ENCODE measurements at places on chromosomes 16 and 17.

GRCh38 chr16:64133366-64133765, 988.5 kb downstream of the CDH11 start:
- DNase-seq = no peak

DNA sequence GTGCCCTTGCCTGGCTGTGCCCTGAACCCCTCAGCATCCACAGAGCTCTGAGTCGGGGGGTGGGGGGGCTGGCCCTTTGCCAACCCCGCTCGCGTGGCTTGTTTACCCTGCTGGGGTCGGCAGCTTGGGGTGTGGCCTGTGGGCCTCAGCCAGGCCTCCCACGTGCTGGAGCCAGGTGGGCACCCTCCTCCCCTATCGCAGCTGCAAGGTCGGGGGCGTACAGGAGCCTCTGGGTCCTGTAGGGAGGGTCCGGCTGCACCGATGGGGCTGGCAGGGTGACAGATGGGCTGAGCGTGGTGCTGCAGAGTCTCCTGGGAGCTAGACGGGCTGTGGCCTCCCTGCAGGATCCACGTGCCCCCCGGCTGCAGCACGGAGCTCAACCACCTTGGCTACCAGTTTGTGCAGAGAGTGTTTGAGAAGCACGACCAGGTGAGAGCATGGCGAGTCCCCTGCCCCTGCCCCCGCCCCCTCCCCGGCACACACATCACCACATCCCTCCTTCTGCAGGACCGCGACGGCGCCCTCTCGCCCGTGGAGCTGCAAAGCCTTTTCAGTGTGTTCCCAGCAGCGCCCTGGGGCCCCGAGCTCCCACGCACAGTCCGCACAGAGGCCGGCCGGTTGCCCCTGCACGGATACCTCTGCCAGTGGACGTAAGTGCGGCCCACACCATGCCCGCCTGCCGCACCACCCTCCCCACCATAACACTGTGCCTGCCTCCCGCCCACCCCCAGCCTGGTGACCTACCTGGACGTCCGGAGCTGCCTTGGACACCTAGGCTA, 3.6 kb downstream of the RHOT2 start:
- DNase-seq = no peak

DNA sequence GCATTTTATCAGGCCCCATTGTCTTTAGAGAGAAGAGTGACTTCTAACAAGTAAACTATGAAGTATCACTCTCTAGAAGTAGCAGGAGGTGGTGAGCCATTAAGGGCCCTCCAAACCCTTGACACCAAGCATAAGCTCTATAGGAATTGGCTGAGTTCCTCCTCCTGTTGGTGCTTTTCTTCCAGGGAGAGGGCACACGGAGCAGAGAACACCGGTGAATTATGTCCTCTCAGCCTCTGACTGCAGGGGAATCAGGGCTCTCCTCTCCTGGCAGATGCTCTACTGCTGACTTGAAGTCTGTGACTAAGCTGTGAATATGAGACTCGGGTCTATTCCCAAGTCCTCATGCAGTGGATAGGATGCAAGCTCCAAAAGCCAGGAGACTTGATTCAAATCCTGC, 32.3 kb downstream of the CHD9 start:
- no peak for DNase-seq

- DNase-seq = no peak
These were observed 675.7 kb downstream of the WWOX start for GRCh38 chr16:78775161-78775561.

- peak; percentile 59 for DNase-seq
These were observed 2.7 kb downstream of the ZFPM1 start for GRCh38 chr16:88455610-88456355.

GRCh38 chr16:24728891-24729242, 584 bp upstream of the TNRC6A start:
- no peak for DNase-seq

DNA sequence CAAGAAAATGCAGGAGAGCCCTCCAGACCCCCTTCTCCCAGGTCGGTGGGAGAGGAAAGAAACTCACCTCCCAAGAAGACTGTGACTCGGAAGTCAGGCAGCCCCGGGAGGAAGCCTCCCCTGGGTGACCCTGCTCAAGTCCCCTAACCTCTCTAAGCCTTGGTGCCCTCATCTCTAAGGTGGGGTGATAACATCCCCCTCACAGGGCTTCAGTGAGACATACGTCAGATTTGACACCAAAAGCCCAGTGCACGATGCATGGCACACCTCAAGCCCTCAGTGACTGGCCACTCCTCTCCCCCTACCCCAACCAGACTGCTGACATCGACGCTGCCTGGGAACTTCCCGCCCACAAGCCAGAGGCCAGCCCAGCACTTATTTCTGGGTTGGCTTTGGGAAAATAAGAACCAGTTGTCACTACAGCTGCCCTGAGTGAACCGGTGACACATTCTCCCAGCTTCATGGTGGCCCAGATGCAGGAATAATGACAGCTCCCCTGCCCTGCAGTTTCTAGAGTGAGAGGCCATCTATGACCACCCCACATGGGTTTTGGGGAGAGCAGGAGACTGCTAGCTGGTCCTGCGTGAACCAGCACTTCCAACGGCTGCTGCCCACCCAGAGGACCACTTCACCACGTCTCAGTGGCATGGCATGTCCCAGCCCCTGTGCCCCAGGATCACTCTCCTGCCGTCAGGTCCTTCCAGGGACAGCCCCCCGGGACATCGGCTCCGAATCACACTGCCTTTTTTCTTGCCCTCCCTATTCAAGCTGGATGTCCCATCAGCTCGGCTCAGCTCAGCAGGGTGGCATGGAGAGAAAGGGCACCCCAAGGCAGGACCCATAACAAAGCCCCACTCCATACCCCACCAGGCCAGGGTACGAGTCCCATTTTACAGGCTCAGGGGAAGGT, 9.5 kb downstream of the KNOP1 start:
- DNase-seq = no peak

DNA sequence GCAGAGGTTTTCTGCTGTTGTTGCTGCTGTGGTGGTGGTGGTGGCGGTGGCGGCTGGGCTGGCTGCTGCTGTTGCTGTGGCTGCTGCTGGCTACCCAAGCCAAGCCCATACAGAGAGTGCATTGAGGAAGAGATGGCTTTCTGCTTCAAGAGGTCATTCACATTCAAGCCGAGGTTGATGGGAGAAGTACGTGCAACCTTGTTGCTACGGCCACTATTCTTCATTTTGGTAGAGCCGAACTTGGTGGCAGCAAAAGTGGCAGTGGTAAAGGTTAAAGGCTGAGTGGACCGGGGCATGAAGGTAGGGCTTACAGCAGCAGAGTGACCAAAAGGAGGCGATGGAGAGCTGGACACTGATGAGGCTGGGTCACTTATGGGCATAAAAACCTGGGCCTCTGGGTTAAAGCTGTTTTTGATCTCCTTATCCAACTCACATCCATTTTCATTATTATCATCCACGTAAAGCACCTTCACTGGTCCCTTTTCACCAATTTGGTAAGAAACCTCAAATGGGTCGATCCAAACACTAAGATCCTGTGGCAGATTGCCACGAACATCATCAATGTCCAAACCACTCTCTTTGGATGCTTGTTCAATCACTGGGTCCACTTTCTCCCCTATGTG, 2.8 kb downstream of the TOB1 start:
- peak; percentile 39 for DNase-seq

- DNase-seq = no peak
These were observed 8.4 kb upstream of the CDRT4 start for GRCh38 chr17:15475631-15476354.

- no peak for DNase-seq
These were observed 625.6 kb downstream of the TMEM114 start for GRCh38 chr16:7964744-7965143.

DNA sequence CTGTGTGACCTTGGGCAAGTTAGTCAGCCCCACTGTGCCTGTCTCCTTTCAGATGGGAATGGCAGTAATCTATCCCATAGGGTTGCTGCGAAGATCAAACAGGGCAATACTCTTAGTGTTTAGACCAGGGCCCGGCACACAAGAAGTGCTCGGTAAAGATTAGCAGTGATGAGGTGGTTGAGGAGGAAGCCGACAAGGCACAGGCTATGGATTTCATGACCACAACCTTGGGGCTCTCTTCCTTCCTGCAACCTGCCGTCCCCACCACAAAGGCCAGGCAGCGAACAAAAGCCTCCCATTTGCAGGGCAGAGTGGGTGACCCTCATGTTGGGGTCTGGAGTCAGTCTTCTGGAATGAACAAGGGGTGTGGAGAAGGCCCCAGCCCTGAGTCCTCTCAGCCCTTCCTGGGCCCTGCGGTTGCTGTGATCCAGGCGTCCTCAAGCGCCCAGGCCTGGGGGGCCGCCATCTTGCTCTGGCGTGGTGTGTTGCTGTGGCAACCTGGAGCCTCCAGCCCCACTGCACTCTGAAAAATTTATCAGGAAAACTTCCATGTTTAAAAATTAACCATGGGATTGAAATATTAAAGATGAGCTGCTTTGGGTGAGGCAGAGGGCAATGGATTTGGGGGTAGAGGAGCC, 9.8 kb downstream of the ADAM11 start:
- no peak for DNase-seq

DNA sequence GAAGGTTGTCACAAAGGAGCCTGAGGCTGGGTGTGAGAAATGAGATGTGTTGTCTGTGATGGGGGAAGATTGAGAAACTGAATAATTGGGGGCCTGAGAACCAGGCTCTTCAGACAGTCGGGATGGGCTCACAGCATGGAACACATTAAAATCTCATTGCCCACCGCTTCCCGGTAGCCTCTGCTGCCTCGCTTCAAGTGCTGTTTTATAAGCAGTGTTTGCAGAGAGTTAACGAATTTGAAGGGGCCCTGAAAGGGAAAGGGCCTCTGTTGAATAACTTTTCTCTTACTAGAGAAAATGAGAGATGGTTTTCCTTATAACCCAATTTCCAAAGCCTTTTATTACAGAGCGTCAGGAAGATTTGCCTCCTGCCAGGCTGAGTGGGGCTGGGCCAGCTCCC, 258.8 kb upstream of the ASIC2 start:
- no peak for DNase-seq

GRCh38 chr16:81626181-81626674, 152.9 kb upstream of the PLCG2 start:
- DNase-seq = no peak
